Activated T-helper 1 cell treated with Interleukin-2 at 50 U/mL for 16 hours (primary cell): ENCODE measurements at places on chromosomes 2 and 18.

GRCh38 chr2:191907545-191907944, 60.7 kb upstream of the CAVIN2 start:
- DNase-seq: no peak

GRCh38 chr18:36636237-36636817, 192.5 kb downstream of the TPGS2 start:
- no peak for DNase-seq

- DNase-seq: no peak
These were observed 361.0 kb downstream of the ANAPC1 start for GRCh38 chr2:111523009-111523408.

GRCh38 chr18:40120796-40121391, 1834.1 kb upstream of the PIK3C3 start:
- DNase-seq: no peak

DNA sequence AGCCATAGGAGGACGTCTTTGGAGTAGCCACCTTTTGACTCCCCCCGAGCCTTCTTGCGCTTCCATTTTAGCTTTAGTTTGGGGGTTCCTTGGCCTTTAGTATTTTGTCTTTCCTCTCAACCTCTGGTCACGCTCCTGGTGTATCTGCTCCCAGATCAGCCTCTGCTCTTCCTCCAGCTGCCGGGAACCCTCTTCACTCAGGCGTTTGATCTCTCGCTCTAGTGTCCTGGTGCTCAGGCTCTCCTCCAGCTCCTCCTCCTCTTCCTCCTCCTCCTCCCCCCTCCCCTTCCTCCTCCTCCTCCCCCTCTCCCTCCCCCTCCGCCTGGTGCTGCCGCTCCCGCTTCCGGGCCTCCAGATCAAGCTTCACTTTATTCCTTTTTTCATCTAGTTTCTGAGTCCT, 1082.3 kb upstream of the TMEFF2 start:
- DNase-seq: no peak

GRCh38 chr2:34736482-34736881, 1137.4 kb upstream of the FAM98A start:
- DNase-seq: no peak

GRCh38 chr2:12547566-12548170, 169.1 kb upstream of the TRIB2 start:
- no peak for DNase-seq

GRCh38 chr2:240255811-240256703, 115.6 kb upstream of the OTOS start:
- DNase-seq: no peak

DNA sequence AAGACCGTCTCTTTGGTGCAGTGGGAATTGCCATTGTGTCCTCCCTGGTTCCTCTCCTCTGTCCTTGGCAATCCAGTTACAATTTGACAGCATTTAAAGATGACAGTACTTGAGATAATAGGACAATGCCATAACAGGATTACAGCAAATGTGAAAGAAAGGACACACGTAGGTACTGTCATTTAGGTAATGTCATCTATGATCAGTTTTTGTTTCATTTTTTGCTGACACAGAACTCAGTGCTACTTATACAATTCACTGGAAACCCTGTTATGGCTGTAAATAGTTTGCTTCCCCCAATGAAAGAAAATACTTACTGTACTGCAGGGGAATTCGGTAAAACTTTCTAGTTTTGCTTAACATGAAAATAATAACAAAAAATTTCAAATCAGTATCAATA, 65.2 kb downstream of the BCL11A start:
- no peak for DNase-seq

DNA sequence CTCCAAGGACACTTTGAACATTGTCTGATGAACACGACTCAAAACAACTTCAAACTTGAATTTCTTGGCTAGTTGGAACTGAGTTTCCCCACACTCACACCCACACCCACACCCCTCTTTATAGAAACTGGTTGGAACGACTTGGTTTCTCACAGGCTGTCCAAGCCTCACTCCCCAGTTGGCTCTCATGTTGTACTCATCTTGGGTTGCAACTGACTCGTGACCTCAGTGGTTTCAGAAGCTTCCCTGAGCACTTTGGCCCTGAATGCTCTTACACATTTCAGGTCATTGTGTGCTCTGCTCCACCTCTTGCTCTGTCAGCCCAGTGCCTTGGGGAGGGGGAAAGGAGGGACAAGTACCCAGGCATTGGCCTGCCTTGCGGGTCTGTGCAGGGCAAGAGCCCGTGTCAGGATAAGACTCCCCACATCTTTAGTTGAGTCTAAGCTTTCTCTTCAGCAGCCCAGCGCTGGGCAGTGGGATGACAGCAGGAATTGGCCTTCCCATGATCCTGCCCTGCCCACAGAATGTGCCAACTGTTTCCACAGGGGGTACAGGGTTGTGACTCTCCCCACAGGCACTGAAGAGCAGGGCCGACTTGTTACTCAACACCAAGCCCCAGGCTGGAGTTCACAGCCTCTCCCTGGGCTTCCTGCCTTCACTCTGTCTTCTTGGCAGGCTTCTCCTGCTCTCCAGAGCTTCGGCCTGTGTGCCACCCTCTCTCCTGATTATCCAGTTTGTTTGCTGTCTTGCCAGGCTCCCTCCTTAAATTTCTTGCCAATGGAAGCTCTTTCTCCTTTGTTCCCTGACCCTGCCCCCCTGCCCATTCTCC, 104.6 kb downstream of the RTN4 start:
- DNase-seq: no peak

GRCh38 chr2:20457661-20458630, 11.1 kb downstream of the RHOB start:
- DNase-seq: no peak

GRCh38 chr18:50432915-50433314, 58.1 kb downstream of the SKA1 start:
- no peak for DNase-seq

- no peak for DNase-seq
These were observed 244.1 kb upstream of the MYT1L start for GRCh38 chr2:2575181-2575577.

GRCh38 chr2:20052229-20052851, 912 bp upstream of the LAPTM4A start:
- DNase-seq: no peak
